ENCODE measurements at places on chromosomes 6 and 20.
A peak's percentile ranks its signal among the peaks of the same experiment; 100 is the strongest.

GRCh38 chr6:152351742-152352141 lies 285.4 kb downstream of the SYNE1 start:
- DNase-seq, result no peak

- DNase-seq, result no peak
These were observed 43.5 kb upstream of the ADGRG6 start for GRCh38 chr6:142258305-142258704.

DNA sequence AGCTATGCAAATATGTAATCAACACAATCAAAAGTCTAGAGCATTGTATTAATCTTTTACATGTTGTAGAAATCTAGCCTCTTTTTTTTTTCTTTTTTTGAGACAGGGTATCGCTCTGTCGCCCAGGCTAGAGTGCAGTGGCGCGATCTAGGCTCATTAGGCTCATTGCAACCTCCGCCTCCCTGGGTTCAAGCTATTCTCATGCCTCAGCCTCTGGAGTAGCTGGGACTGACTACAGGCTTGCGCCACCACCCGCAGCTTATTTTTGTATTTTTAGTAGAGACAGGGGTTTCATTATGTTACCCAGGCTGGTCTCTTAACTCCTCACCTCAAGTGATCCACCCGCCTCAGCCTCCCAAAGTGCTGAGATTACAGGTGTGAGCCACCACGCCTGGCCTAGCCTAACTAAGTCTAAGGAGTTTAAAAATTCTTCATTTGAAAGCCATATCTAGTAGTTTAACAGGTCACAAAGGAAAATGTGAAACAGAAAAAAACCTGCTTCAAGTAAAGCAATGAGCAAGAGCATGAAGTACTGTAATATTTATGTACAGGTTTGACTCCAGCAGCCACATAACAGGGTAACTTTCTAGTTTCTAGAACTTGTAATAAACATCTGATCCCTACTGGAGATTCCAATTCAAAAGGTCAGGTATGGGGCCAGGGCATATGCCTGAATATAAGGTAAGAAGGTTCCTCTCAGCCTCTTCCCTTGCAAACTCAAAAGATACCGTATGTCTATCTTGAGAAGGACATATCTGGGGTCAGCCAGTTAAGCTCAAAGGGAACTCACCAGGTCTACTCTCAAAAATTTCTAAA lies 4.4 kb downstream of the CPNE1 start:
- no peak for DNase-seq

- peak; percentile 4 for DNase-seq
These were observed 15.5 kb upstream of the ZFP57 start for GRCh38 chr6:29696147-29697125.

DNA sequence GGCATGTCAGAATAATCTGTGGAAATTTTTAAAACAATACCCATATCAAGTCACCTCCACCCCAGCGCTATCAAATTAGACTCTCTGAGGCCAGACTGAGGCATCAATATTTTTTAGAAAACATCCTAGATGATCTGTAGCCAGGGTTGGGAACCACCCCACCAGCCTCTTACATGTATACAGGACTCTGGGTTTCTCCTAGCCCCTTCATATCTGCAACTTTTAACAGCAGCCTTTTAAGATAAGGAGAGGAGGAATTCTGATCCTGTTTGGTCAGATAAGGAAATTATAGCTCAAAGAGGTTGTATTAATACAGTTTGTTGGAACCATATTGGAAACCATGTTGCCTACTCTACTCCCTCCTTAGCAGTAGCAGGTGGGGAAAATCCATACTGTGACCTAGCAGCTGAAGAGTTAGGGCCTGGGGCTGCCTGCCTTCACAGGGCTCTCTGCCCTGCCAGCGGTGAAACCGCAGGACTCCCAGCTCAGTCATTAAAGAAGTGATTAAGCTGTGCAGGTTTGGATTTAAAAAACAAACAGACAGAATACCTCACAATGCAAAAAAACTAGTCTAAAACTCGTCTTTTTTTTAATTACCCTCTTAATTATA lies 30.0 kb downstream of the BRPF3 start:
- DNase-seq, result no peak

DNA sequence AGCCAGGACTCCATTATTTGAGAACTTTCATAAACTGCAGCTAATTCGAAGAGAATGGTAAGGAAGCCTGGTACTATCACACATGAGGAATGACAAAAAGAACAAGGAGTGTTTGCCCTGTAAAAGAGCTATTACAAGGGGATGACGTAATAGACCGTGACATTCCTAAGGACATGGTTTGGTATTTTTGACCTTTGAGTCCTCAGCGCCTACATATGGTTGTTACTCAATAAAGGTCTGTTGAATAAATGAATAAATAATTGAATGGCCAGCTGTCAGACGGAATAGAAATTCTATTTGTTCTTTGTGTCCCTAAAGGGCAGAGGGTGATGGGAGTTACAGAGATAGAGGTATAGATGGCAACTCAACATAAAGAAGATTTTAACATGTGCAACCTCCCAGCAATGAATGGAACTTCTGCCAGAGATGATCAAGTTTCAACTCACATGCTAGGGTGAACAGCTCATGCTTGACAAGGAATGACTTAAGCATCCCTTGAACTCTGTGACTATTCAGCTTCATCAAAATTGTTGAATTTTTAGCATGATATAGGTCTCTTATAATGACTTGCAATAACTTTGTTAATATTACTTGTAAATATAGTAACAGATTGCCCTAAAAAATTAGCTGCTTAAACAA lies 115.4 kb downstream of the TENT5A start:
- no peak for DNase-seq

DNA sequence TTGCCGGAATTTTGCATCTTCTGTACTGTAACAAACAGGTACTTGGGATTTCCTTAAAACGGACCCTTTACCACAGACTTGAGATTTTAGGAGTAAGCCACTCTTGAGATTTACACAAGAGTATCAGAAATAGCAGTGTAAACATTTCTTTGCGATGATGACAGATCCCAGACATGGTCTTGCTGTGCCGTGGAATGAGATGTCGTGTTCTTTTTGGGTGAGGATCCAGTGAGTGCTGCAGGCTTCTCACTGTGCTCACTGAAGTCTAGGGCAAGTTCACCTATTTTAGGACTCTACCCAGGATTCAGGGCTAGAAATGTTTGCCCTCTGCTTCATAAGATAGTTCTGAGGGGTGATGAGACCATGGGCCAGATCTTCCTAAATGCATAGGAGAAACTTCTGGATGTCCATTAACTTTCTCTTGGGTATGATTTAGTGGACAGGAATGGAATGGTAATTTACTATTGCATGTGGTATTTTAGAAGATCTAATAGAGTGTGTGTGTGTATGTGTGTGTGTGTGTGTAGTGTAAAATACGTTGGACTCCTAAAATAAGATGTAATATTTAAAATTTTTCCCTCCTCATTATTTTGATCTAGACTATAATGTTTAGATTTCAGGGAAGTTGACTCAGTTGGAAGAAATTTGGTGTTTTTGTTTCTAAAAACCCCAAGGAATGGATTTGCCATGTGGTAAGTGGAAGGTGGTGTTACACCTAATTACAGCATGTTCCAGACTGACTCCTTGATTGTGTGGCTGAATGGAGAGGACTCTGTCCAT lies 8.5 kb downstream of the LRRC1 start:
- no peak for DNase-seq

GRCh38 chr6:142842418-142843261 lies 102.3 kb downstream of the HIVEP2 start:
- no peak for DNase-seq

DNA sequence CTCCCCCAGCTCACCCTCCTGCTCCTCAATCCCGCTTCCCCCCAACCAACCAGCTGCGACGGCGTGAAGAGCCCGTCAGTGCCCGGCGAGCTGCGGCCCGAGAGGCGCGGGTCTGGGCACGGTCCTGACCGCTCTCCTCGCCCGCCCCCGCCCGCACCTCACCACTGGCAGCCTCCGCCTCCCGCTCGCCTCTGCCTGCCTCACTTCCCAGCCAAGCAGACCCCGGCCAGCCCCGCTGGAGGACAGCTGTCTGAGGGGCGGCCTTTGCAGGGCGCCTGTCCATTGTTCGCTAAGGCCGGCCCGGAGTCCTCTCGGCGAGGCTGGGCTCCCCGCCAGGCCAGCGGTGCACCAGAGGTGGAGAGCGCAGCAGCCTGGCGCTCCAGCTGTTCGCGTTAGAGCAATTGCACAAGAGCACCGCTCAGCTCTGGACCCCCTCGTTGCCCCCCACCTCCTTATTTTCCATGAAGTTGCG lies 1.3 kb downstream of the SOBP start:
- peak; percentile 31 for DNase-seq

GRCh38 chr20:9495701-9496100 lies 18.7 kb upstream of the LAMP5 start:
- DNase-seq, result no peak

- DNase-seq, result peak; percentile 71
These were observed at the start of gene NKAPL for GRCh38 chr6:28258877-28259777. TSS of gene NKAPL (plus strand) at chr6:28259297. CDS start at chr6:28259372, 75 bp downstream.

GRCh38 chr6:113843500-113844073 lies 13.6 kb upstream of the MARCKS start:
- DNase-seq, result no peak

- DNase-seq, result no peak
These were observed 27.3 kb downstream of the IGF2R start for GRCh38 chr6:159996087-159996622.

DNA sequence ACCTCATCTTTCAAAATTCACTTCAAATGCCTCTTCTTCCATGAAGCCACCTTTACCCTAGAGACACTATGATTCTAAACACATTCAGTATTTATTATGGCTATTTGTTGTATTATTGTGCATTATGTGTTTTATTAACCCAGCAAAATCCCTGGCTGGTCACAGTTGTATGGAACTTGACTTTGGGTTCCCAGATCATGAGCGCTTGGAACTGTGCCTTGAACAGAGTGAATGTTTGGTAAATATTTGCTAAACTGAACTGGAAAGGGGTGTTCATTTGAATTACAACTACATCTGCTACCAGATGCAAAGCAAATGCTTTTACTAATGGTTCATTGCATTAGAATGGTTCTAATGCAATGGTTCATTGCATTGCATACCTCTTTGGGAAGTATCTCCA lies 259.8 kb downstream of the PKHD1 start:
- no peak for DNase-seq

DNA sequence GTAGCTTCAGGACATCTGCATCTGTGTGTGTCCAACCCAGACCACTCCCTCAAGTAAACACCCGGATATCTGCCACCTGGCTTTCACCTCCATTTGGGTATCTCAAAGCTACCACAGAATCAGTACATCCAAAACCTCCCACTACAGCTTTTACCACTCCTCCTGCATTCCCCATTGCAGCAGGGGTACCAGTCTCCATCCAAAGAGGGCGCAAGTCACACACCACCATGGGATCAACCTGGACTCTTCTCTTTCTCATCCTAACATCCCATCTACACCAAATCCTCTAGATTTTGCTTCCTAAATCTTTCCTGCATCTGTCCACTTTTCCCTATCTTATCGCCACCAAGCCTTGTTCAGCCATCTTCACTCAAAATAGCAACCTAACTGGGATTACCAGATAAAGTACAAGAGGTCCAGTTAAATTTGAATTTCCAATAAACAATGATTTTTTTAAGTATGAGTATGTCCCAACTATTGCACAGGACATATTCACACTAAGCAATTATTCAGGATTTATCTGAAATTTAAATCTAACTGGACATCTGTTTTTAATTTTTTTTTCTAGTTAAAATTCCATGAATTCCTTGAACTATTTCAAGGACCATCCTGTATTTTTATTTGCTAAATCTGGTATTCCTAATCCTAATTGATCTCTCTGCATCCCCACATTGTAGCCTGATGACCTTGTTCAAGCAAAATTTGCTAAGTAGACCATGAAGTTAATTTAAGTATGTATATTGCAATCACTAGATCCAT lies 164.3 kb upstream of the MLN start:
- DNase-seq, result no peak

GRCh38 chr6:90151576-90152422 lies 144.8 kb downstream of the BACH2 start:
- no peak for DNase-seq

DNA sequence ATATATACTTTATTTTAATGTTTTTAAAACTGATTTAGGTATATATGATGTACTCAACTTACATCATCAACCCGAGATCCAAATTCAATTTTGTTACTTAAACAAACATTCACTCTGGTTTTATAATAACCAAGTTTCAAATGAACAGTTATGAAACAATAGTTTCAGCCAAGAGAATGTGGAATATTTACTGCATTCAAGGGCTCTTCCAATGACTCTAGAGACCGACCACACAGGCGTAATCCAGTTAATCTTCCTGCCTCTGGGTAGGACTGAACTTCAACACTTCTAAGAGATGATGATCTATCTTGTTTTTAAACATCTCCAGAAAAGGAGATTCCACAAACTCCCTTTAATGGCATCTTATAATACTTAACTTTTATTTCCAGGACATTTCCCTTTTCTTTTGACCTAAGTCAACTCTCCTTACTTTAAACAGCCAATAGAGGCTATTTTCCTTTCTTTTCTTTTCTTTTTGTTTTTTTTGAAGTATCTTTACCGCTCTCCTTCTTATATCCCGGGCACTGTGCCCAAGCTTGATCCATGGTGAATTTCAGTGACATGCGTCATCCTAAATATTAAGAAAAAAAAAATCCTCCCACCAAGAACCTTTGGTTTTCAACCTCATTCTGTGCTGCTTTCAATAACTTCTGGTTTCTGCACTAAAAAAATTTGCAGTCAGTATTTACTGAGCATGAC lies 110.1 kb downstream of the KIF13A start:
- no peak for DNase-seq

DNA sequence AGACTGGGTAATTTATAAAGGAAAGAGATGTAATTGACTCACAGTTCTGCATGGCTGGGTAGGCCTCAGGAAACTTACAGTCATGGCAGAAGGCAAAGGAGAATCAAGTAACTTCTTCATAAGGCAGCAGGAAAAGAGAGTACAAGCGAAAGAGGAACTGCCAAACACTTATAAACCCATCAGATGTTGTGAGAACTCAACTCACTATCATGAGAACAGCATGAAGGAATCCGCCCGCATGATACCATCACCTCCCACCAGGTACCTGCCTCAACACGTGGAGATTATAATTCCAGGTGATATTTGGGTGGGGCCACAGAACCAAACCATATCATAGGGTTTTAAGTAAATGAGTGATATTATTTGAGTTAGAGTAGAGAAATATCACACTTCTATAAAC lies 189.3 kb downstream of the TSHZ2 start:
- DNase-seq, result no peak

DNA sequence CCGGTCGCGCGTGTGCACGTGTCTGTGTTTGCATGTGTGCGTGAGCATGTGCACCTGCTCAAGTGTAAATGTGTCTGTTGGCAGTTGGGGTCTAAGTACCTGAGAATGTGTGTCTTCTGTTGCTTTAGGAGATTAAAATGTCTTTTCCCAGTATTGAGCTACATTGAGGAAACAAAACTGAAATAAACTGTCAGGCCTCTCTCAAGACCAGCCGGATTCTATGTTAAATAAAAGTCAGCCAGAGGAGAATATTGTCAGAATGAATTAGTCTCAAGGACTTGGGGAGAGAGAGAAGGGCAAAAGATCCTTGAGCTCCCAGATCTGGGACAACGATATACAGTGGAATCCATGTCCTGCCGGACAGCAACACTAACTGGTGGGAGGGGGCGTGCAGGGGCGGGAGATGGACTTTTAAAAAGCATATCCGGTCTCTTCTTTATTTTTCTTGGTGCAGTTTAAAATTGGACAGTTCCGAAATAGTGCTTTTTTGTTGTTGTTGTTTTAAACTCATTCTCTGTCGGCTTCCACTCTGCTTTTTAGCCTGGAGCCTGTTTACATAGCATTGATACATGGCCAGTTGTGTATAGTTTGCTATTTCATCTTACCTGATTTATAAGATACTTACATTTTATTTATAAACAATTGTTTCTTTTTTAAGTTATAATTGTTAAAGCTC lies 3.3 kb upstream of the TBX18 start:
- DNase-seq, result no peak

- DNase-seq, result no peak
These were observed 740 bp downstream of the NELFCD start for GRCh38 chr20:58981628-58982364.
